Hematopoietic multipotent progenitor cell treated with erythropoietin and hydrocortisone succinate and interleukin-3 and kit ligand, for 17 days (in vitro differentiated cells): ENCODE measurements at places on chromosomes 5 and 9.

DNA sequence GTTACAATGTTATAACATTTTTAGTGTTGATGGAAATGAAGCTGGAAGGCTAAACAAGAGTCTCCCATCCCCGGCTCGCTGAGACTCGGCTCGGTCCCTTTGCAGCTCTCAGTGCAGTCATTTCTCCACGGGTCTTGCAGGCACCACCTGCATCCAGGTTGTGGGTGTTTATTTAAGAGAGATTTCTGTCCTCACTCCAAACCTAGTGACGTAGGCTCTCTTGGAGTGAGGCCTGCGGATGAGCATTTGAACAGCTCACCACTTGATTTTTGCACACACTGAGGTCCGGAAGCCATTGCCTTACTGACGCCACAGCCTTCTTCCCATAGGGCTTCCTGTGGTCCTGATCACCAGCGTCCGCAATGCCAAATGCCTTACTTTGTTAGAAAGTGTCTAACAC is 197.7 kb upstream of the OTULINL start:
- no peak for DNase-seq

DNA sequence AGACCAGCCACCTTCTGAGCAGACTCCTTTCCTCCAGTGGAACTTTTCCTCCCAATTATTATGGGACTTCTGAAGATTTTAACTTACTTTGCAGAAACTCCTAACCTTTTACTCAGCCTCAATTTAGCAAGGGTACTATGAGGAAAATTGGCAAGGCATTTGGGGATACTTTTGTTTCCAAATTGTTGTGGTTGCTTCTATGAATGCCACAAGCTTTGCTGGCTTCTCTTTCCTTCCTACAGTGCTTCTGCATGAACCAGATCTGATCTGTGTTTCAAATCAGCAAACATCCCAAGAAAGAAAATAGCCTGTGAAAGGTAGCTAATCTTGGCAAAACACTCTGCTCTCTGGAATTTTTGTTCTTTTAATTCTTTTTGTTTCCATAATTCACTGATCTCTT is 57.3 kb upstream of the TAF11L2 start:
- no peak for DNase-seq

GRCh38 chr5:97455996-97456395 is 272.9 kb upstream of the RIOK2 start:
- no peak for DNase-seq

- no peak for DNase-seq
These were observed 17.1 kb upstream of the SPOUT1 start for GRCh38 chr9:128846680-128847030.

DNA sequence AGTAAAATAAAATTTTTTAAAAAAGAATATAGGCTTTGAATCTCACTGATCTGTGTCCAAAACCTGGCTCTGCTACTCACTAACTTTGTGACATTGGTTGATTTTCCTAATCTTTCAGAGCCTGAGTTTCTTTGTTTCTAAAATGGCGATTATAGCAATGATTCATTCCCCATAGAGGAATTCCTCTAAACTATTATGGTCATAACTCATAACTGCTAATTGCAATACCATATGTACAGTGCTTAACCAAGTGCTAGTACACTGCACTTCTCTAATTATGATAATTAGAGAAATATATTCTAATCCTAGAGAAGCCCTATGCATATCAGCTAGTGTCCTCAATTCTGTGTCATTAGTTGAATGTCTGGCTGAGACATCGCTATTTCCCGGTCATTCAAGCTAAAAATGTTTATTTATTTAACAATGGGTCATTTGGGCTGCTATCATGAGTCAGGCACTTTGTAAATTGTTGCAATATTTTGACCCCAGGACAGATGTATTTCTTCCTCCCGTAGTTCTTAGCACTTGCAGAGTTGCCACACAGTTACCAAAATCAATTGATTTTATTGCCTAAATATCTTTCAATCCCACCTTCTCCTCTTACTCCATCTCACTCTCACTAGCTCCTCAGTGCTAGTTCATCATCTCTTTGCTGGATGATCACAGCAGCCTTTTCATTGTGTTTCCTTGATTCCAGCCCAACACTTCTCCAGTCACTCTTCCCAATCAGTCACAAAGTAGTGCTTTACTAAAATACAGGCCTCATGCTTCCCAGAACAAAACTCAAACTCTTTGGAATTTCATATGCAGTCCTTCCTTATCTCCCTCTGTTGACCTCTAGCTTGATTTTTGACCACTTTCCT is 200.9 kb upstream of the PAPPA start:
- DNase-seq = no peak
